Progenitor cell of endocrine pancreas (in vitro differentiated cells): ENCODE measurements at places on chromosomes 7 and 10.

GRCh38 chr7:330511-331230 lies 40.7 kb downstream of the FOXL3 start:
- DNase-seq = no peak

- no peak for DNase-seq
Observed at GRCh38 chr7:32618987-32619386, 123.7 kb downstream of the AVL9 start.

GRCh38 chr7:17772581-17773288 lies 167.6 kb downstream of the SNX13 start:
- DNase-seq = no peak

- no peak for DNase-seq
Observed at GRCh38 chr10:24983130-24983529, 30.7 kb upstream of the PRTFDC1 start.

DNA sequence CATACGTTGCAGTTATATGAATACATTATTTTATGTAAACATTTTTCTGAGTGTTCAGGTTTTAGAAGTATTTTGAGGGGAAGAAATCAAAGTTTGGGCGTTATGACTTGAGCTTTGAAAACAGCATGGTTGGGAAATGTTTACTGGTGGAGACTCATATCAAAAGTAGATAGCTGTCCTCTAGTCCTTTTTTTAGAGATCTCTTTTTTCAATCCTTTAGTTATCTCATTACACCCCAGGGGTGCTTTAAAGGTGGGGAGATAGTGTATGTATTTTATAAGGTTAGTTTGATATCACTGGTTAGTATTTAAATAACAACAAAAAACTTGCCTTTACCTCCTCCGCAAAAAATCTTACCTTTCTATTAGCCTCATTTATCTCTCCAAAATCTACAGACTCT lies 2.3 kb downstream of the DMTF1 start:
- DNase-seq = no peak

DNA sequence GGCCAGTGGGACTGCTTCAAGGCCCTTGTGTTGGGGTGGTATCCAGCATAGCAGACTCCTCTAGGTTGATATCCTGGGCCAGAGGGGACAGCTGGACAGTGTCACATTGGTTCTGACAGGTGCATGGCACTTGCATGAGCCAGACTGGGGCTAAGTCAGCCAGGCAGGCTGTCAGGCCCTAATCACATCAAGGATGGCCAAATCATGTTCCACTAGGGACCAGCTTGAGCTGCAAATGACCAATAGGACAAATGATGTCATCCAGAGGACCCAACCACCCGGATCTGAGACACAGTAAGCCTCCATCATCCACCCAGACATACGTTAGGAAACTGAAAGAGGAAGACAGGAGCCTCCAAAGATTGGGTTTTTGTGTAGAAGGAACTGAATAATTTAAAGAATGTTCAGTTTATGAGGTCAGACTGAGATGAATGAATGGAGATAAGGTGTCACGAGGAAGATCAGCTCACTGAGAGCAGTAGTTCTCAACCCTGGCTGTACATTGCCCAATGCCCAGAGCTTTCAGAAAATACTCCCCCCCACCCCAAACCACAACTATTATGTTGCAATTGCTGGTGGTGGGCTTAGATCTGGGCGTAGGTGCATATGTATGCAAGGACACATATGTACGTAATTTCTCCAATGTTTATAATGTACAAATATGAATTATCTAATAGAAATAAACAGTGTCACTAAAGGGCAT lies 75.2 kb upstream of the INHBA start:
- DNase-seq = no peak
